ENCODE measurements at places on chromosomes 1 and 21.
A peak's percentile ranks its signal among the peaks of the same experiment; 100 is the strongest.

DNA sequence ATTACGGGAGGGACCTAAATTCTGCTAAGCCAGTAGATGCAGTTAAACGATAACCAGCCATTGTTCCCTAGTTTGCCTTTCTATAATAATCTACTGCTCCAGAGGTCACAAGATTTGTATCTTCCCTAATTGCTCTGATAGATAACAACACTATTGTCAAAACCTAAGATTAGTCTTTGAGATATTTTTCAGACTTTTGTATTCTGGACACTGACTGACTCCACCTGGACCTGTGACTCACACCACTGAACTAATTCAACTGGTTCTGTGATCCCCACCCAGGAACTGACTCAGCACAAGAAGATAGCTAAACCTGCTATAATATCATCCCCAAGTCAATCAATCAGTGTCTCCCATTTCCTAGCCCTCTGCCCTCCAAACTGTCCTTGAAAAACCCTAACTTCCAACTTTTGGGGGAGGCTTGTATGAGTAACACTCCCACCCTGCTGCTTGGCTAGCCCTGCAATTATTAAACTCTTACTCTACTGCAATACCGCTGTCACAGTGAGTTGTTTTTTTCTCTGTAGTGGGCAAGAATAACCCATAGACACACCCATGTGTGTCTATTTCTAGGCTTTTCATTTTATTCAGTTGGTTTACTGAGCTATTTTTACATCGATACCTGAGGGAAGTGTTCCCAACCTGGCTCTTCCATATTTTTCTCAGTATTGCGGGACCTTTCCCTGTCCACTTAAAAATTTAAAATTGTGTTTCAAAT is 11.2 kb downstream of the KIFAP3 start:
- no peak for DNase-seq

GRCh38 chr1:203338335-203339036 is 12.4 kb downstream of the FMOD start:
- DNase-seq = no peak

- no peak for DNase-seq
Observed at GRCh38 chr1:110505596-110505995, 13.4 kb downstream of the KCNA10 start.

DNA sequence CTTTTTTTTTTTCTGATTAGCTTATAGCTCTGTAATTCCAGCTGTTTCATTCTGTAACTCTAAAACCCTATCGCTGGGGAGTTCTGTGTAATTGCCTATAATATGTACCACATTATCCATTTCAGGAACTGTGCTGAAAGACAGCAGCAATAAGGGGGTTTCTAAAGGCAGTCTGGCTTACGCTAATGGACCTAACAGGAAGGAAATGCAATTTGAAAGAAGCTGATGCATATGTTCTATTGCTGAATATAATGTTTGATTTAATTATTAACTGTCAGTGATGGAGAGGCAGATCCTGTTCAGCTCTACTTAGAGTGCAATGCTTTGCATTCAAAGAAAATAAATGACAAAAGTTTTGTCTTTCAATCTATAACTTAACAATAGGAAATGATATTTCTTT is 209.4 kb upstream of the SNX7 start:
- no peak for DNase-seq

DNA sequence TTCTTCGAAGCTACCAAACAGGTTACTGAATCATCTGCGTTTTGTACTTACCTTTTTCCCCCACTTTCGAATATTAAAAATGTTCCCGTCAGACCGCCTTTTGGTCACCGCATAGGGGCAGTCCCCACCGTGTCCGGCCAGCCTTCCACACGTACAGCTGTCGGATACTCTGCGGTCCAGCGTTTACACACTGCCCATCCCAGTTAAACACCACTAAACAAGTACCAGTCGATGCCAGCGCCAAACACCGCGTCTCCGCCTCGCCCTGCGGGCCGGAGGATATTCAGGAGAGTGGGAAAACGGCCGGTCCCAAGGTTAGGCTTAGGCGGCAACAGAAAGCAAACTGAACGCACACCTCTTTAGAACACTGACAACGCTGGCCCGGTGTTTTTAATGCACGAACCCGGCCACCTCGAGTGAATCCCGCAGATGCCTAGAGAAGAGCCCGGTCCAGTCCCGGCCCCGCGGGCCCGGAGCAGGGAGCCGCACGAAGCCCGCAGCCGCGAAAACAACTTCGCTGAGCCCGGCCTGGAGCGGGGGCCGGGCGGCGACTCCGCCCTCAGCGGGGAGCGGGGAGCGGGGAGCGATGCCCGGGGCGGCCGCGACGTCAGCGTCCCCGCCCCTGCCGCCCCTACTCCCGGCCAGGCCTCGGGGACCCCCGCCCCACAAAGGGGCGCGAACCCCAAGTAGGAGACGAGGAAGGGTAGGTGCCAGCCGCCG is 730 bp upstream of the PHF13 start:
- peak; percentile 64 for DNase-seq

All from upper lobe of left lung (tissue), 6 donors.